ENCODE measurements at places on chromosomes 7 and 10.

GRCh38 chr7:40263752-40264390, 129.1 kb downstream of the SUGCT start:
- DNase-seq, result no peak

- DNase-seq, result no peak
Observed at GRCh38 chr7:80618096-80618495, 20.3 kb upstream of the CD36 start.

DNA sequence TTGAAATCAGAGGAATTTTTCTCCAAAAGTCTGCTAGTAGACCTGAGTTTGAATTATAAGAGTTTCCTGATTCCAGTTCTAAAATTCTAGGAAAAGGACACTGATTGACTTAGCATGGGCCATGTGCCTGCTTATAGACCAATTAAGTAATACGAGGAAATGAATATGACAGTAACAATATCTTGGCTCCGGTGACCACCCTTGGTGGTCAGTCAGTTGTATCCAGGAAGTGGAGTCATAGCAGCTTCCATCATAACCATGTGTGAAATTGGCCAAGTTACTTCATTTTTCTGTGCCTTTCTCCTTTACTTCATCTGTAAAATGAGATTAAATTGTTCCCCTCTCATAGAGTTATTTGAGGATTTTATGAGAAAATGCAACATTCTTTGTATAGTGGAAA, 66.9 kb downstream of the MTPAP start:
- no peak for DNase-seq

- no peak for DNase-seq
Observed at GRCh38 chr10:127216786-127217185, 20.4 kb upstream of the INSYN2A start.

DNA sequence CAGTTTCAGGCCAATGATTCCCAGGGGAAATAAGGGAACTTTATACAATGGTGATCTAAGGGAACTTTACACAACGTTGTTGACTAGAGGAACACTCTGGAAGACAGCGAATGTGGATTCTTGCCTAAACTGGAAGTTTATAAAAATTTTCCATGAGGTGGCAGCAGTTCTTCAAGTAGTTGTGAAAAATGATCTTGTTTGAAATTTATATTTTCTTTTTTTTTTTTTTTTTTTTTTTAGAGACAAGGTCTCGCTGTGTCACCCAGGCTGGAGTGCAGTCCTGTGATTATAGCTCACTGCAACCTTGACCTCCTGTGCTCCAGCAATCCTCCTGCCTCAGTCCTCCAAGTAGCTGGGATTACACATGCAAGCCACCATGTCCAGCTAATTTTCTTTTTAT, 32.1 kb upstream of the GTF2I start:
- no peak for DNase-seq

DNA sequence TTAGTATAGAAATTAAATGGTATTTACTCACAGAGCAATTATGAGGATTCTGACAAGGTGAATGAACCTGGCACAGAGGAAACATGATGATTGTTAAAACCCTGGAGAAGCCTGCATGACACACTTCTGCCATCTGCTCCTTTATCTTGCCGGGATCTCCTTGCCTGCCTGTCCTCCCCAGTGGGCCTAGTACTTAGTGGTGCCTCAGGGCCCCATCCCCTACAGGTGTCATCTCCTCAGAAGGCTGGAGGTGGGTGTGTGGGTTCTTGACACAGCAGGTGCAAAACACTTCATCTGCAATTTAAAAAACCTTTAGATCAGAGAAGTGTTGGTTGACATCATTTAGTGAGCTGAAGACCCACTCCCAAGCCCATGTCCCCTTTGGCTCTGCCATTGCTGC, 261.2 kb downstream of the ADRA2A start:
- no peak for DNase-seq

GRCh38 chr7:122217125-122217524, 73.1 kb upstream of the AASS start:
- no peak for DNase-seq

DNA sequence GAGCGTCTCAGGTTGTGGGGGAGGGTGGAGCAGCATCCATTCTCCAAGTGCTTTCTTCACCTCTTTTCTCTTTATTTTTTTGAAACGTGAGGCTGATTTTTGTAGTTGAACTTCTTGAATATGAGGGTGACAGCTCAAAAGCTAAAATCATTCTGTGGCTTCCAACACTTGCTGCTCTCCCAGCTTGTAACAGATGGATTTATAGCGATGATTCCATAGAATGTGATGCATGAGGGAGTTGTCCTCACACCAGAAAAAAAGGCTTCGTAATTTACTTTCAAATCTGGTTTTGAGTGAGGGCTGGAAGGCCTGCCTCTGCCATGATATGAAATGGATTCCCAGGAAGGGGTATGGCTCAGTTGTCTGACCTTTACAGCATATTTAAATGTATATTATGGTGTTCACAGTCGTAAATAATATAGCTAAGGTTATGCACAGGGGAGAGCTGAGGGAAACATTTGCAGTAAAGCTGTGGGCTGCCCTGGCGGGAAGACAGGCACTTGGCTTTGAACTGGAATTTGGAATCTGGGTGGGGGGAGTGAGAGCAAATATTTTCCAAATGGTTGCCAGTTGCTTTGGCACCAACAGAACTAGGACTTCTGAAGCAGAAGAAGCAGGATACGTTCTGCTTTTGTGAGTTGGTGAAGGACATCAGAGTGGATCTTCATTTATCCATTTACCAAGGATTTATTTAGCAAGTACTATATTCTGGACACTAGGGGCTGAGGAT, 166.7 kb downstream of the SORCS3 start:
- no peak for DNase-seq

GRCh38 chr10:21314111-21314626, 211.3 kb downstream of the SKIDA1 start:
- DNase-seq, result no peak

GRCh38 chr10:49158915-49159314, 25.1 kb upstream of the FAM170B start:
- DNase-seq, result no peak

- peak; percentile 42 for DNase-seq
Observed at GRCh38 chr10:44830022-44830421, 81.1 kb upstream of the TMEM72 start.

- DNase-seq, result no peak
Observed at GRCh38 chr7:84744385-84744784, 442.5 kb downstream of the SEMA3D start.

Data from urothelium cell line (cell line).